CD8-positive, alpha-beta memory T cell (primary cell): ENCODE measurements at places on chromosomes 2 and 18.

GRCh38 chr18:56030060-56030459, 442.1 kb upstream of the TCF4 start:
- DNase-seq = no peak

GRCh38 chr2:45191146-45191863, 182.1 kb upstream of the SIX2 start:
- DNase-seq = no peak

GRCh38 chr2:17541531-17541950, 1.0 kb downstream of the VSNL1 start:
- no peak for DNase-seq

- DNase-seq = no peak
Observed at GRCh38 chr2:168514692-168515091, 58.6 kb downstream of the CERS6 start.

DNA sequence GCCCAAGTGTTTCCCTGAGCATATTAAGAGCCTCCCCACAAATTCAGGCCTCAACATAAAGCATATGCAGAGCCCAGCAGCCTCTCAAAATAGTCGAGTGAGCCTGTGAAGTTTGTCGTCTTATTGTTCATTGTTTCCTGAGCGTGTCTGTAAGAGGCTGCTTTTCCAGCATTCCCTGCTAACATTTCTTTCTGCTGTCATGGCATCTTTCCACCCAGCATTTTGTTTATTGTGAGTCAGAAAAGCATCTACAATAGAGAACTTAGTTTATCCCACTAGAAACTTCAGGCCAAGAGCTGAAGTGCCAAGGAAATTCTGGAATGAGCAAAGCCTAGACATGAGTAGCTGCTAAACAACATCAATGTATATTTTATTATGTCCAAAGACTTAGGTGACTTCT, 46.3 kb upstream of the STAM2 start:
- DNase-seq = no peak

GRCh38 chr18:68817584-68817983, 19.7 kb downstream of the CCDC102B start:
- no peak for DNase-seq
